ENCODE measurements at places on chromosomes 16 and 17. TPM values are rescaled to one million over a fixed set of nuclear protein-coding genes. Genes with fewer than 3 reads are reported as not detected.
A peak's percentile ranks its signal among the peaks of the same experiment; 100 is the strongest.

ITGA2B gene
- total RNA-seq, result not detected

KCNJ18 gene
- not detected for total RNA-seq

CDYL2 gene
- 8.3 TPM for total RNA-seq

KRT12 gene
- not detected for total RNA-seq

SCGB1C2 gene
- total RNA-seq, result not detected

DNA sequence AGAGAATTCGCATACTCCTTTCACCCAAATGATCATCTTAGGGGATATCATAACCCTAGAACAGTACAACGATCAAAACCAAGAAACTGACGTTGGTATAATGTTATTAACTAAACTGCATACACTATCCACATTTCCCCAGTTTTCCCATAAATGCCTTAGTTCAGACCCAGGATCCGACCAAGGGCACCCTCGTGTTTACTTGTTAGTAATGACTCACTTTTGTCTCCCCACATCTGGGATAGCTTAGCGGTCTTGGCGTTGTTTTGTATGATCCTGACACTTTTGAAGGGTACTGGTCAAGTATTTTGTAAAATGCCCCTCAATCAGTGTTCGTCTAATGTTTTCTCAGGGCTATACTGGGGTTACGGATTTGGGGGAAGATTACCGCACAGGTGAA, 8.0 kb downstream of the HS3ST3A1 start:
- H3K4me1 ChIP-seq, result peaks cover 84% of the 10 kb centered on the region
- no peaks in the 10 kb centered on the region for H3K36me3 ChIP-seq
- no peaks in the 10 kb centered on the region for H3K27me3 ChIP-seq
- no peak for DNase-seq
- peak overlapping the region; percentile 88 for H3K27ac ChIP-seq
- no peak overlapping the region for H3K4me3 ChIP-seq

GRCh38 chr16:67091906-67092566, 17.7 kb upstream of the PHAF1 start:
- peak; percentile 90 for DNase-seq
- peaks cover 41% of the 10 kb centered on the region for H3K4me1 ChIP-seq
- no peak overlapping the region for H3K4me3 ChIP-seq
- no peaks in the 10 kb centered on the region for H3K27me3 ChIP-seq

GRCh38 chr16:4114257-4115208, 1.7 kb downstream of the ADCY9 start:
- no peaks in the 10 kb centered on the region for H3K27me3 ChIP-seq
- H3K36me3 ChIP-seq, result peaks cover 12% of the 10 kb centered on the region
- peaks cover 33% of the 10 kb centered on the region for H3K4me1 ChIP-seq
- DNase-seq, result peak; percentile 62

- no peak overlapping the region for H3K27ac ChIP-seq
- no peaks in the 10 kb centered on the region for H3K27me3 ChIP-seq
- no peak for DNase-seq
- H3K4me3 ChIP-seq, result peak overlapping the region; percentile 44
These were observed 47.7 kb downstream of the ZFHX3 start for GRCh38 chr16:73000020-73000906.

All from osteoblast (primary cell).